ENCODE measurements at places on chromosomes 12 and 14. TPM values are rescaled to one million over a fixed set of nuclear protein-coding genes. Genes with fewer than 3 reads are reported as not detected.

CCDC38 gene
- total RNA-seq = not detected

OVCH1 gene
- under 0.01 TPM for total RNA-seq

ENDOU gene
- not detected for total RNA-seq

SMCO2 gene
- not detected for total RNA-seq

KRT79 gene
- not detected for total RNA-seq

PLEKHG3 gene
- total RNA-seq = 8.7 TPM

TEX52 gene
- total RNA-seq = not detected

GARIN6 gene
- not detected for total RNA-seq

FOXN4 gene
- total RNA-seq = not detected

C14orf39 gene
- not detected for total RNA-seq

CCDC184 gene
- total RNA-seq = 0.43 TPM

C3AR1 gene
- total RNA-seq = under 0.01 TPM
